Right forelimb (tissue), 1 donor: ENCODE measurements at places on chromosomes 4 and X.

DNA sequence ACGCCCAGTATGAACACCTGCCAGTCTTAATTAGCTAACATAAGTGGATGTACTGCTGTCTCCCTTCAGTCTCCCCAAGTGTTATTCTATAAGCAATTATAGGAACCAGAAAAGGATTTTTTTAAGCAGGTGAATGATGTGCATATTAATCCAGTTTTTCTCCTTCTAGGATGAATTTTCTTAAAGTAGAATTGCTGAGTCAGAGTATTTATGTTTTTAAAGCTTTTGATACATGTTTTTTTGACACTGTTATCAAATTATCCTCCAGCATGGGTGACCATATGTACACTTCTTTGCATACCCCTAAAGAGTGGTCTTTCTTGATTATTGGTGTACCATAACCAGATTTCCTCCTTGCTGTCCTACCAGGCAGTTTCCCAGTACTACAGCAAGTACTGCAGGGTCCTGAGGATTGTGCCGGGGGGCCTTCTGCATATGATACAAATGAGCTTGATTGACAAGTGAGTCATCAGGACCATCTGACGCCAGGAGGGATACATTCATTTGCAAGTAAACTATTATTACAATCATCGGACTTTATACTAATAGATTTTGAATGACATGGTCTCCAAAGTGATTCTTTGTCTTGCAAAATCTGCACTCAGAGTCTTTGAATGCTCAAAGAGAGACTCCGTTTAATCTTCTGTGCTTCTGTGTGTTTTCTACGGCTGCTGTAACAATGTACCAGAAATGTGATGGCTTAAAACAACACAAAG is 10.7 kb upstream of the PCYT1B start:
- DNase-seq: no peak

DNA sequence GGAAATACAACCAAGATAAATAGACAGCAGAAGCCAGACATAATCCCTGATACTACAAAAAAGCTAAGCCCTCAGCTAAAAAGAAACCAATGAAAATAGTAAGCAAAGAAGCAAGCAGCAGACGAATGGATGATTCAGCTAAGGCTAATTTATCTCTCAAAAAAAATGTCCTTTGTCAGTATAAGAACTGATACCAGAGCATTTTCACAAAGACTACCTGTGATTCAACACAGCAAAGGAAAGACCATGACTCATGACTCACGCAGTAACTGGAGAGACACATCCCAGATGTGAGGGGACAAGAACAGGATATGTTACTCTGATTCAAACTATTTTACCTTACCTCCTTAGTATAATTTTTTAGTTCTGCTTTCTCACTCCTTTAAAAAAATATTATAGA is 22.7 kb upstream of the TMPRSS11F start:
- DNase-seq: no peak

DNA sequence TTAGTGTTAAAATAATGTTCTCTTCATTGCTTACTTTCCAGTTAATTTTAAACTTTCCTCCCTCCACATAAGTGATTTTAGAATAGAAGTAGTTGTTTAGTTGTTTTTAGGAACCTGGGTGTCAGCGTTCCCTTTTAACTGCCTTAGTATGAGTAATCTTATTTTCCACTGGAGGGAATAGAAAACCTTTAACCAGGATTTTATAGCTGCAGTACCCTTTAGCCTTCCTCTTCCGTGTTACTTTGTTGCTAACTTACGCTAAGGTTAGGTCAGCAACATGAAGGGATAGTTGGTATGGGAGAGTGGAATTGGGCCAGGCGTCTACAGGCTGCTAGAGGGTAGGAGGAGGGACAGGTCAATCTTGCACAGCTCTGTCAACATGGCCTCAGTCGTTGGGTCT is 31.5 kb downstream of the SMS start:
- DNase-seq: no peak

DNA sequence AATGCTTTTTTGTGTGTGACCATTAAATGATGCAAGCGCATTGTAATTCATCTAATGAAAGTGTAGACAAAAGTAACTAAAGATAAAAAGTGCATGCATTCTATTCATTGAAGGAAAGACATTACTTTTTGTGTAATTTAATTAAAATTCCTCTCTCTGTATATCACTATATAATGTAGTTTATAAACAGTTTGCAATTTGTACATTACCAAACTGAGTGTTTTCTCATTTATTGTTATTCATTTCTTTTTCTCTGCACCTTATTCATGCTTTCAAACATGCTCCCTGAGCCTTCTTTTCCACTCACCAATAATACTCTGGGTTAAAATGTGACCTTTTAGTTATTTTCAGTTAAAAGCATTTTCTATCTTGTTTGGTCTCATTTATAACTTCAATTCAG is 713.7 kb upstream of the AADAT start:
- no peak for DNase-seq

- DNase-seq: no peak
Observed at GRCh38 chrX:54570332-54570731, 40.3 kb downstream of the GNL3L start.

- DNase-seq: no peak
Observed at GRCh38 chrX:6898371-6898770, 249.1 kb upstream of the STS start.

GRCh38 chrX:72305286-72306084 is at the start of gene CITED1:
TSS of gene CITED1 (minus strand) at chrX:72305914. CDS start at chrX:72302869, 3,045 bp downstream.
- peak; percentile 55 for DNase-seq

DNA sequence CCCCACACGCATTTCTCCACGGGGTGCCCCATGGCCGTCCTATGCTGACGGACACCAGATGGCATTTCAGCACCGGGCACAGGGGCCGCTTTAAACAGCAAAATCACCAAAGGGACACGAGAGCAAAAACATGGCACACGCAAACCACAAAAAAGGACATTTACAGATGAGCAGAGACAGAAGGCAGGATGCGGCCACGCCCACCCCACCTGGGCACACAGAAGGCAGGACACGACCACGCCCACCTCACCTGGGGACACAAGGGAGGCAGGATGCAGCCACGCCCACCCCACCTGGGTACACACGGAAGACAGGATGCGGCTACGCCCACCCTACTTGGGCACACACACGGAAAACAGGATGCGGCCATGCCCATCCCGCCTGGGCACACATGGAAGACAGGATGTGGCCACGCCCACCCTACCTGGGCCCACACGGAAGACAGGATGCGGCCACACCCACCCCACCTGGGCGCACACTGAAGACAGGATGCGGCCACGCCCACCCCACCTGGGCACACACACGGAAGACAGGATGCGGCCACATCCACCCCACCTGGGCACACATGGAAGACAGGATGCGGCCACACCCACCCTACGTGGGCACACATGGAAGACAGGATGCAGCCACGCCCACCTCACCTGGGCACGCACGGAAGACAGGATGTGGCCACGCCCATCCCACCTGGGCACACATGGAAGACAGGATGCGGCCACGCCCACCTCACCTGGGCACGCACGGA is 69.1 kb downstream of the FAM53A start:
- DNase-seq: no peak

- peak; percentile 51 for DNase-seq
Observed at GRCh38 chr4:165879641-165880040, 6.6 kb downstream of the TLL1 start.

- no peak for DNase-seq
Observed at GRCh38 chr4:20838476-20838875, 138.2 kb downstream of the PACRGL start.

DNA sequence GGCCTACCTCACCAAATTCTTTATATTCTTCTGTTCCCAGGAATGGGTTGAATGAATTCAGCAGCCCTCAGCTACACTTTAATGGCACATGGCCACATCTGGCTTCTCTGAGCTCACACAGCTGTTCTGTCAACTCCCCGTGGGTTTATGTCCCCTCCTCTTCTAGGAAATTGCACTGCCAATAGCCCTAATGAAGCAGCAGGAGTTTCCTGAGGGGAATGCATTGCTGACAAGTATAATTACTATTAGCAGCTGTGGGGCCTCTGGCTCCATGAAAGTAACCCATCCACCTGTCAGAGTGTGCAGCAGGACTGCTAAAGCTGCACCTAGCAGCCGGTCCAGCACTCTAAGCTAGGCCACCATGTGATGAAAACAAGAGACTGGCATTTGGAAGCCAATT is 50.3 kb downstream of the FTHL17 start:
- peak; percentile 50 for DNase-seq

GRCh38 chrX:134572816-134573682 is 85.2 kb downstream of the PLAC1 start:
- no peak for DNase-seq

DNA sequence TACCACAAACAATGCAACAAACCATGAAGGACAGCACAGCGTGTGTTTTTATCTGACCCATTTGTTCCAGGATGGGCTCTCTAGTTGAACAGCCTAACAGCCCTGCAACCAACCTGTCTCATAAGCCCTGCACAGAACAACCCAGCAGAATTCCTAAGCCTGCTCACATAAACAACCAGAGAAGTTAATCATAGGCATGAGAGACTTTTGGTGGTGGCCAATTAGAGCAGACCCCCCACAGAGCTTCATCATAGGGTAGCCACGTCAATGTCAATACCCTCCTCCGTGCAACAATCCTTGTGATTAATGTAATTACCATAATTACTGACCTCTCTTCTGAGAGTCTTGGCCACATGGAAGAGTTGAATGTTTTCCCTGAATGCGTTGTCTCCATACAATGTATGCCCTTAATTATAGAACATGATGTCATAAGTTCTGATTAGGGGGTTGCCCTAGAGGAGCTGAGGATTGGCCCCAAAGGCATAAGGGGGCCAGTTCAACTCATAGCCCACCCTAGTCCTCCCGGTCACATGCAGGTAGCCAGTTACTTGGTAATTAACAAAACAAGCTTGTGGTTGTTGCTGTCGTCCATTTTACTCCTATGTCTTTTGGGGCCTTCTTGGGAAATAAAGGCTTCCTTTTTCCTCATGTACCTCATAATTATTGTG is 92.7 kb downstream of the SYNPO2 start:
- DNase-seq: no peak

GRCh38 chrX:34629572-34629971 is 27.5 kb downstream of the TMEM47 start:
- no peak for DNase-seq

DNA sequence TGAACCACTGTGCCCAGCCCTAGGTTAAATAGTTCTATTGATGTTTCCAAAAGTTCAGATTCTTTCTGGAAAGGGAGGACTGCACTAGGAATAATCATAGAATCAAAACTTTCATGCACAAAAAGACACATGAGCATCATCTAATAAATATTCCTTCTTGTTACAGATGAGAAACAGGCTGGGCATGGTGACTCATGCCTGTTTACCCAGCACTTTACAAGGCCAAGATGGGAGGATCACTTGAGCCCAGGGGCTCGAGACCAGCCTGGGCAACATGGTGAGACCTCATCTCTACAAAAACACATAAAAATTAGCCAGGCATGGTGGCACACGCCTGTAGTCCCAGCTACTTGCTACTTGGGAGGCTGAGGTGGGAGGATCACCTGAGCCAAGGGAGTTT is 27.7 kb downstream of the LARP7 start:
- DNase-seq: no peak

DNA sequence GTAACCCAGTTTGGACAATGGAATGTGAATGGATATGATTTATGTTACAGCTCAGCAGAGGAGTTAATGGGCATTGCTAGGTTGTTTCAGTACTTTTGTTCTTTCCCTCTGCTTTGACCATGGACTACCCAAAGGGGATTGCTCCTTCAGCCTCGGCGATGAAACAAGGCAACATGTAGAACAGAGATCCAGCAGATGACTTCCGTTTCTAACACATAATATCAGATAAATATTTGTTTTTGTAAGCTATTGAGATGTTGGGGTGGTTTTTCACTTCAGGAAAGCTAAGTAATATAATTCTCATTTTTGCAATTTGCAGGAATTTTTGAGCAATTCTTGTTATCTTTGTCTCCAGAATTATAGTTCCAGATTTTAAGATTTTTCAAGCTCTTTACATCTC is 934.6 kb upstream of the GRID2 start:
- no peak for DNase-seq

- no peak for DNase-seq
Observed at GRCh38 chr4:165757451-165757850, 115.6 kb upstream of the TLL1 start.

DNA sequence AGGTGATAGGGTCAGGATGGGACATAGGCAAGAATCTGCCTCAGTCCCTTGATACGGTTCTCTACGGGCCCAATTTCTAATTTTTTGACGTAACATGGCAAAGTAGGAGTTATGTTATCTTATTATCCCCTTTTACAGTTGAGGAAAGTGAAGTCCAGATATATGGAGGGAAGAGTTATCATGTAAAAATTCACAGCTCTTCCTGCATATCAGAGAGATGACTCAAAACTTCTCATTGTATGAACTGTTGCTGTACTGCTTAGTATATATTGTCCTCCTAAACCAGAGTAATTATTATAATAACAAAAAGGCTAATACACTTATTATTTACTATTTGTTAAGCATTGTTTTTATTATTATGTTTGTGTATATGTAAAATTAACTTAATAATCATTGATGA is 260.5 kb upstream of the IGFBP7 start:
- DNase-seq: no peak

- DNase-seq: no peak
Observed at GRCh38 chrX:40012039-40012867, 85.5 kb downstream of the BCOR start.

DNA sequence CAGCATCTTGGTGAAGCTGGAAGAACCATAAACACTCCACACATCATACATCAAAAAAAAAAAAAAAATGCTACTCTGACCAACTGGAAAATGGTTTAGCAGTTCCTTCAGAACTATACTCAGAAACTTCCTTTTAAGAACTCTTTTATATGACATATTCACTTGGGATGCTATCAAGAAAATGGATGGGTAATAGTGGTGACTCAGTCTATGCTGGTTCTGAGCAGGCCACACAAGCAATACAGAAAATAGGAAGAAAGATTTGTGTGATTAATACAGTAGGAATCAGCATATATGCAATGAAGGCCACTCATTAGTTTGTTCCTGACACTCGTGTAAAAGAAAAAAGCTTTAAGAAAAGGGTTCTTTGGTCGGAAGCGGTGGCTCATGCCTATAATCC is 123.5 kb upstream of the FAT4 start:
- DNase-seq: no peak

DNA sequence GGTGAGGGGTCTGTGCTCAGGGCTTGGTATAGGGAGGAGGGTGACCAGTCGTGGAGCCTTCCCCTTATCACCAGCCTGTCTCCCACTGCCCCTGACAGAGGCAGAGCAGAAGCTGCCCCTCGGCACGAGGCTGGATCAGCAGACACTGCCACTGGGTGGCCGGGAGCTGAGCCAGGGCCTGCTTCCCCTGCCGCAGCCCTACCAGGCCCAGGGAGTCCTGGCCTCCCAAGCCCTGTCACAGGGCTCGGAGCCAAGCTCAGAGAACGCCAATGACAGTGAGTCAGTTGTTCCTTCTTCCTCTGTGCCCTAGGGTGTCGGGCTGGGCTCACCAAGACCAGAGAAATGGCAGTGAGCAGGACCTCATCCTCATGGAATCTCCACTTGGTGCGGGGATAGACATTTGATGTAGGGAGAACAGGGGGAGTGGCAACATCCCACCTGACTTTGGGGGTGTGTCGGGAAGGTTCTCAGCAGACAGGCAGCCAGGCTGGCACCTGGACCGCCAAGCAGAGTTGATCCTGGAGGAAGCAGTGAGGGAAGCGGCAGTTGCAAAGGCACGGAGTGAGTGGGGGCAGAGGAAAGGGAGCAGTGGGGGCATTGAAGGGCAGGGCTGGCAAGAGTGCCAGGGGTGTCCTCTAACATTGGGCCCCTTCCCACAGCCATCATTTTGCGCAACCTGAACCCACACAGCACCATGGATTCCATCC is 14.3 kb upstream of the UBA1 start:
- no peak for DNase-seq

- no peak for DNase-seq
Observed at GRCh38 chr4:107647591-107647990, 72.4 kb downstream of the PAPSS1 start.
